SJCRH30 (cell line): ENCODE measurements at places on chromosomes 6 and 20.

GRCh38 chr6:41934278-41935192, 7.1 kb downstream of the CCND3 start:
- DNase-seq, result no peak

DNA sequence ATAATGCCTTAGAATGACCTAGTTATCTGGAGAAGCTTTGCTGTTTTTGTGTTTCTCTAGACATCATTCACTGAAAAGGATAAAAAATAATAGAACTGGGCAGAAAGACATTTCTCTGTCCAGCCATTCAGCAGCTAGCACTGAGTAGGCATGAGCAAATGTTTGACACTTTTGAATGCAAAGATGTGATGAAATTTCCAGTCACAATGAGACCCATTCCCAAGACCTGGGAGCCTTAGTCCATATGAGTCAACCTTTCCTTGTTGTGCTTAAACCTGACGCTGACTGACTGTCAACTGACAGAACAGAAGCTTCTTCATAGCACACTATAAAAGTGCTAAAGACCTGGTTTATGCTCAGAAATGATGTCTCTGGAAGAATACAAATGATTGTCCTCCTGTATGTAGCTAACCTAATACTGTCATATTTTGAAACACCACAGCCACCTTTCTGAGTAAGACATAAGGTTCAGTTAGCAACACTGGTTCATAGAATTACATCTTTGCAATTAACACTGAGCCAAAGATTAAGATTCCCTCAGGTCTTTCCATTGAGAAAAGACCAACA, 17.1 kb downstream of the RALGAPA2 start:
- no peak for DNase-seq

DNA sequence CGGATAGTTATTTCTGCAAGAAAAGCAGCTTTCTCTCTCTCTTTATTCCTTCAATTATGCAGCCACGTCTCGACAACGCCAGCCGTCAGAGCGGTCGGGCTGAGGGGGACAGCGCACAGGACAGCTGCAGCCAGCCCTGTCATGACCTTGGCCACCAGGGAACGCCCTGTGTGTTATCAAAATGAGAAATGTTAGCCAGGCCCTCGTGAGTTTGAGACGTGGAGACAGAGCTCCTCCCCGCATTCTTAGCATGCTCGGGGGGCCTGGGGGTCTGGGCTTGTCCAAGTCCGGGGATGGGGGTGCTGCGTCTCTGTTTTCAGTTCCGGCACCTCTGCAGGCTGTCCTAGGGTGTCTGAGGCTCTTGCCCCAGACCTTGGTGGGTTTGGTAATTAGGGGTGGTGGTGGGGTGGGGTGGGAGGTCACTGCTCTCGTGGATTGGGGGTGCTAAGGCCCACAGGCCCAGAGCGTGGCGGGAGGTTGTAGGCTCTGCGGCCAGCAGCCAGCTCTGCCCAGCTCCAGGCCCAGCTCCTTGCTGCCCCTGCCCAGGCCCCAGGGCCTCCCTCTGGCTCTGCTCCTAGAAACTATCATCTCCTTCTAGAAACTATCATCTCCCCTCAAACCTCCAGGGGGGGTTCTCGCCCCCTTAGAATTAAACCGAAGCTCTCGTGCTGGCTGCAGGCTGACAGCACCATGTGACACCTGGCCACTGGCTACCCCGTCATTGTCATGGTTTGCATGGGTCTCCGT, 54.3 kb upstream of the GATA5 start:
- peak; percentile 67 for DNase-seq

DNA sequence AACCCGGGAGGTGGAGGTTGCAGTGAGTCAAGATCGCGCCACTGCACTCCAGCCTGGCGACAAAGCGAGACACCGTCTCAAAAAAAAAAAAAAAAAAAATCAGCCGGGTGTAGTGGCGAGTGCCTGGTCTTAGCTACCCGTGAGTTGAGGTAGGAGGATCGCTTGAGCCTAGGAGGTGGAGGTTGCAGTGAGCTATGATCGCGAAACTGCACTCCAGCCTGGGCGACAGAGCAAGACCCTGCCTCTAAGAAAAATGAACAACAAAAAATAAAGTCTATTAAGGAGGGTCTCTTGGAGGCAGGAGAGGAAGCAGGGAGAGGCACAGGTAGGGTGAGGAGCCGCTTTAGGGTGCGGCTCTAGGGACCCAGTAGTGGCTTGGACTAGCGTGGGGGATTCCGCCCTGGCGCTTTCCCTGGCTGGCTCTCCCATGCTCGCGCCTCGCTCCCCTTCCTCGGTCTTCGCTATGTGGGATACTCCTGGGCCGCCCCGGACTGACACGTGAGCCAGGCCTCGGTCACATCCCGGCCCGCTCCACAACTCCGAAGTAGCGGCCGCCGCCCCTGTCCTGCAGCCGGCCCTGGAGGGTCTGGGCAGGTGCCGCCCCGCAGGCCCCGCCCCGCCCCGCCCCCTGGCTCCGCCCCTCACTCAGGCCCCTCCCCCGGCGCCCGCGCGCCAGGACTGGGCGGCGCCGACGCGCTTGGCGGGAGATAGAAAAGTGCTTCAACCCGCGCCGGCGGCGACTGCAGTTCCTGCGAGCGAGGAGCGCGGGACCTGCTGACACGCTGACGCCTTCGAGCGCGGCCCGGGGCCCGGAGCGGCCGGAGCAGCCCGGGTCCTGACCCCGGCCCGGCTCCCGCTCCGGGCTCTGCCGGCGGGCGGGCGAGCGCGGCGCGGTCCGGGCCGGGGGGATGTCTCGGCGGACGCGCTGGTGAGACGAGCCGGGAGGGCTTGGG, at the start of gene MYBL2:
Gene MYBL2 (plus strand): TSS at position 739 of the 953 bp plus-strand sequence. CDS start 170 bp downstream, at position 909.
- DNase-seq, result peak; percentile 86

GRCh38 chr6:14149053-14149738, 31.6 kb downstream of the CD83 start:
- no peak for DNase-seq

GRCh38 chr6:132063204-132063603, 112.0 kb upstream of the CCN2 start:
- no peak for DNase-seq

GRCh38 chr6:9204171-9204570, 768.8 kb upstream of the SLC35B3 start:
- peak; percentile 25 for DNase-seq

DNA sequence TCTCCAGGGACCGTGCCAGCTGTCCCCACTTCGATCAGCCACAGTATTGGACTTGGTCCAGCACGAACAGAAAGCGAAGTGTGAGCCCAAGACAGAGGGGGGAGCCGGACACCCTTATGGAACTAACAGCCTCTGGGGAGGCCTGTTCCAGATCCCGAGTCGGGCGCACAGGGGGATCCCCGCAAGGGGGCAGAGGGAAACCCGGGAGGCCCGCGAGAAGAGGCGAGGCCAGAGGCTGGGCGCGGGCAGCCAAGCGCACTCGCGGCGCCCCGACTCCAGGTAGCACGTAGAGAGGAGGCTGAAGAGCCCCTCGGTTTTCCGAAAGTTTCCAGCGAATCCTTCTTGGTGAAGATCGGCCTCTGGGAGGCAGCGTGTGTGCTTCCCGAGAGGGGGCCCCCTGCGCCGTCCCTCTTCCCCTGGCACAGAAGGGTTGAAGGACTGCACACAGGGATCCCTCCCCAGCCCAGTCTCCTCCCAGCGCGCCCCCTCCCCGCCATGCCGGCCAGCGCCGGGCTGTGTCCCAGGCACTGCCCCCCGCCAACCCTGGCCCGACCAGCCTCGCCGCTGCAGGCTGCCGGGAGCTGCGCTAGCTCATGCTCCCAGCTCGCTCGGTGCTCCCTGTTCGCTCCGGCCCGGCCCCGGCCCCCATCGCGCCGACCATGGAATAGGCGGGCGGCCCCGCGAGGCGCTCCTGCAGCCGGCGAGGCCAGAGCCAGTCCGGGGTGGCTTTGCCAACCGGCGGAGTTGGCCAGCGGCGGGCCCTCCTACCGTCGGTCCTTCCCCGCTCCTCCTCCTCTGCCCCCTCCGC, 577 bp upstream of the SLC24A3 start:
- DNase-seq, result peak; percentile 27

DNA sequence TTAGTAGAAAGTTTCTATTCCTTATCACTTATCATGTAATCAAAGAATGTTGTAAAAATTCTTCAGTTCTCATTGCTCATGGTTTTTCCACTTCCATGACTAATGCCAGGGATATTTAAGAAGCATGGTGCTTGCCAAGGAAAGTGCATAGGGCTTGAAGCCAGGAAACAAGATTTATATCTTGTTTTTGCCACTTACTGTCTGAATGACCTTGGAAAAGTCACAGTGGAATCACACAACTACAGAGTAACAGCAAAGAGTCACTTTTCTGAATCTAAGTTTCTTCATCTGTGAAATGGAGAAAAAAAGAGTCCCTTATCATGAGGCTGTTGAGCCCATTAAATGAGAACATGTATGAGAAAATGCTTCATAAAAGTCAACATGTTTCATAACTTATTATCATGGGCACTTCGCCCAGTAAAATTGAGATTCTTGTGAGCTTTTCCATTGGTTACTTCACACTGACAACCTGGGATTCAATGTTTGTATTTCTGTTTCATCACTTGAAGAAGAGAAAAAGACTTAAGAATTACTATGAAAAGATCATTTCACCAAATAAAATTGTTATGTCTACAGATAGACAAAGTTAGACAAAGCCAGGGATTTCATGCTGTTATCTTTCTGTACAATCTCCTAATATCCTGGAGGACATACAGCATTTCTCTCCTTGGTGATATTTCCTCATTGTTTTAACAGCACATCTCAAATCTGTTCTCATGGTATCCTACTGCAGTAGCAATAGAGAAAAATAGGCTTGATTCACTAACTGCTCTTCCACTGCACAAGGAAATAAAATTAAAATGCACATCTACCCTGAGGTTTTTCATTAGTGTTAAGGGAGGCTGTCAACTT, 7.6 kb upstream of the BMP5 start:
- DNase-seq, result peak; percentile 58

- DNase-seq, result peak; percentile 45
Measured at GRCh38 chr20:31587545-31588389, 17.3 kb upstream of the ID1 start.

GRCh38 chr20:10443936-10444335, 8.8 kb downstream of the SLX4IP start:
- no peak for DNase-seq

DNA sequence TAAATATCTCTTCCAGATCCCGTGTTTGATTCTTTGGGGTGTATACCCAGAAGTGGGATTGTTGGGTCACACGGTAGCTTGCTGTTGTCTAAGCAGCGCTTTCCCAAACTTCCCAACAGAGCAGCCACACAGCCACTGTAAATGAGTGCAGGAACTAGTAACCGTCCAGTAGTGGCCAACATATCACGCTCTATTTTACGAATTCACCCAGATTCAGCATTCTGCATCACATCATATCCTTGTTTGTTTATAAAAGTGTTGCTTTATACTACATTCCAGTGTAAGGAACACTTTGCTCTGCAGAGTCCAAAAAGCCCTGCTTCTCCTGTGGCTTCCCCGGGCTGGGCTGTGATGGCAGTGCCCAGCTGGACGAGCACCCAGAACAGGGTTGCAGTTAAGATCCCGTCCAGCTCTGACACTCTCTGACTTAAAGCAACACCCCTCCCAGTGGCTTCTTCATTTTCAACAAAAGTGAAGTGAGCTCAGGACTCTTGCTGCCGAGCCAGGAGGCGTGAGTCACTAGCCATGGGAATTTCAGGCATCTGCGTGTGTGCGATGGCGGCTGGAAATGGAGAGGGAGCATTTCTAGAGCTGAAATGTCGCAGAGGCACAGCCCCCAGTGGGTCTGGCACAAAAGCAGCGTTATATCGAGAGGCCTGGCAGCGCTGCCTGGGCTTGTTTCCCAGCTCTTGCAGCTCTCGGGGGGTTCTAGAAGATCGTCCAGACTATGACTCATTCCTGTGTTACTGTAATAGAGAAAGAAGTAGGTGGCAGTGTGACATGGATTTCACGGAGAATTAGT, 216.3 kb upstream of the ECI2 start:
- peak; percentile 95 for DNase-seq

DNA sequence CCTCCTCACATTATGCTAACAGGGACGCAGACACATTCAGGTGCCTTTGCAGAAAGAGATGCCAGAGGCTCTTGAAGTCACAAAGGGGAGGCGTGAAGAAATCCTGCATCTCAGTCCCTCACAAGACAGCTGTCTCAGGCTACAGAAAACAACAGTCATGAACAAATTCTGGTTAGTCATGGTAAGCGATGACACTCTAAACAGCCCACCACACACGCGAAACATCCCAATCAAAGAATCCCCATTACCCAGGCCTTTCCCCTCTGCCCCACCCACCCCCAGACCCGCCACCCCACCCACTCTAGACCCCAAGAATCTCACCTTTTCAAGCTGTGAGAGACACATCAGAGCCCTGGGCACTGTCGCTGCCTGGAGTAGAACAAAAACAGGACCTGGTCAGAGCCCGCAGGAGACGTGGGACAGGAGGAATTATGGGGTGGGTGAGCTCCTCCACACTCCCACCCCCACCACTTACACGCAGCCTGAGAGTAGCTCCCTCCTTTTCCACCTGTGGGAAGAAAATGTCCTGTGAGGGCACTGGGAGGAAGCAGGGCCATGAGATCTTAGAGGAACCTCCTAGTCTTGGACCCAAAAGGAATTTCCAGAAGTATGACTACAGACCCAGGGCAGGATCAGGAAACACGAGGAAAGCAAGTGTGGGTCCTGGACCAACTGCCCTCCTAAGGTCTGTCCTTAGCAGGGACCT, 2.7 kb downstream of the HLA-B start:
- DNase-seq, result no peak

GRCh38 chr6:63793465-63794137, 158.0 kb downstream of the PHF3 start:
- DNase-seq, result no peak

GRCh38 chr6:14772188-14772587, 473.7 kb upstream of the JARID2 start:
- no peak for DNase-seq

- DNase-seq, result no peak
Measured at GRCh38 chr20:54199283-54199682, 8.6 kb upstream of the PFDN4 start.

DNA sequence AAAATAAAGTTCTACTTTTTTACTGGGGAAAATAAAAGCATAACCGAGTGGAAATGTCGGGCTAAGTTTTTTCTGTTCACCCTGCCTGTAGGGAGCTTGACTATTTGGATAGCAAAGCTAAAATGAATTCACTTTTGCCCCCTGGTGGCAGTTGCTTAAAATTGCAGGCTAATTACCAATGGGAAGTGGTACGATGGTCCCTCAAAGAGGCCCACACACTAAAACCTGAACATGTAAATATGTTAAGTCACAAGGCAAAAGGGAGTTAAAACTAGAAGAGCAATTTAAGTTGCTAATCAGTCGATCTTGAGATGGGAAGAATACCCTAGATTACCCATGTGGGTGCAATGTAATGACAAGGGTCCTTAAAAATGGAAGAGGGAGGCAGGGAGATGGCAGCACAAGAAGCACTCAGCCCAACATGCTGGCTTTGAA, 916 bp upstream of the SUN5 start:
- peak; percentile 49 for DNase-seq

DNA sequence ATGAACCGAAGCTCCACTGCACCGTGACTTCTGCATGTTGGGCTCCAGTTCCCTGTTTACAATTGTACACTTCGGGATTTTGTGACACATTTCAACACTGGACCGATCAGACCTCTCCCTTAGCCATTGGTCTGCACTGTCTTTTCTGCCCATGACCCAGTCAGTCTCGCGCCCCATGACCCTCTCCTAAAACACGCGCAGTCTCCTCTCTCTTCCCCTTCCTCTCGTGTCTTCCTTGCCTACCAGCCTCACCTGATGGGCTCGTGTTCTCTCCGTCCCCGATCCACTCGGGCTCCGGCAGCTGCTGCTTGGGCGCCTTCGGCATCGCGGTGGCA, 535 bp upstream of the ABCF1 start:
- DNase-seq, result no peak

GRCh38 chr6:47967843-47968242, 143.2 kb downstream of the PTCHD4 start:
- DNase-seq, result no peak
